ENCODE measurements at places on chromosomes 1 and 21.

DNA sequence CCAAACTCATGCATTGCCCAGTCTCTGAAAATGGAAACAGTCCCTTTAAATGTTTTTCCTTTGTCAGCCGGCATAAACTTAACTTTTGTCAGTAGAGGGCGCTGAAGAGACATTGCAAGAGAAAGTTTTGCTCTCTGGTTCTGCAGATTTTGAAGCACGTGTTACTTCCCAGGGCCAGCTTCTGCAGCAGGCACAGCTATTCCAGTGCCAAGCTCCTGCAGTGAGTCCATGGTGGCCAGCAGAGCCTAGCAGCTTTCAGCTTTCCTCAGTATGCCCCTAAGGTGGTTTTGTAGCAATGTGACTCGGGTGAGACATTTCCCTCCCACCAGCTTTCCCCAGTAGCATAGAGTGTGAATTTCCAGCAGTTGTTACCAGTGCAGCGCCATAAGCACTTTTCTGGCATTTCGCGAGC, 2.6 kb upstream of the IFI44L start:
- DNase-seq, result peak; percentile 39

GRCh38 chr1:89087241-89087640, 22.2 kb upstream of the GBP1 start:
- no peak for DNase-seq

- DNase-seq, result no peak
Observed at GRCh38 chr1:36872126-36872754, 162.1 kb downstream of the GRIK3 start.

- peak; percentile 26 for DNase-seq
Observed at GRCh38 chr1:225857256-225857655, 24.9 kb downstream of the TMEM63A start.

DNA sequence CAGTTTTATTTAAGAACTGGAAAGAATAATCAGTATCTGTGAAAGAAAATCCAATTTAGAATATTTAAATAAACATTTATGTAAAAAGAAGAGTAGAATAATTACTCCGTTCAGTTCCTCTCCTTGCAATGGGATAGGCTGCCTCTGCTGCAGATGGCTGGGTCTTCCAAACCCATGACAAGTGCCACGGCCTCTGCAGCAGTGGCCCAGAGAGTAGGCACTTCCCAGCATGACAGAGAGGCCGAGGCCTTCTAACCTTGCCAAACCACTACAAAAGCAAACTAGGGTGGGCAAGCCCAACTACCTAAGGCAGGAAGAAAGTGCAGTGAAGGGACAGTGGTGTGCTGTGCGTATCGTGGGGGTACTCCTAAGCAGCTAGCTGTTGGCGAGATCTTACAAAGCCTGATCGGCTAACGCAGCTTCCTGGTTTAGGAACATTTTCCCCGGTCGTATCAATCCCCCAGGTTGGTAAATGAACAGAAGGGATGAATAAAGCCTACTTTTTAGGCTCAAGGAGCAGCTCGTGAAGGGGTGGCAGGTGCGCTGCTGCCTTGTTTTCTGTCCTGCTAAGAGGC, 14.5 kb downstream of the ICMT start:
- no peak for DNase-seq

GRCh38 chr1:214319938-214320337, 39.0 kb downstream of the SMYD2 start:
- DNase-seq, result no peak

DNA sequence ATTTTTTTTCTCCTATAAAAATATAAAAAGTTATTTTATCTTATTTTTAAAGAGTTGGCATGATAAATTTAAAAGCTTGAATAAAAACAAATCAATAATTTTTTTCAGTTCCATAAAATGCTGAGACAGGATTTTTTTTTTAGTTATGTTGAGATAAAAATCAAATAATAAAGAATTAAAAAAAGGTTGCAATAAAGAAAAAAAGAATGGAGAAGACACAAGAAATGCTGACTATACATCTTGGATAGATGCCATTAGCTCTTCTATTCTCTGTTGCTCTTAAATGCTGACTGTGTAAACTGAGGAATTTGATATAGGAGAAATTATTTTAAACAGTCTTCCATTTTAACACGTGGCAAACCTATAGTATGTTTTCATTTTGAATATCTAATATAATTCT, 2298.5 kb downstream of the MRPL39 start:
- no peak for DNase-seq

DNA sequence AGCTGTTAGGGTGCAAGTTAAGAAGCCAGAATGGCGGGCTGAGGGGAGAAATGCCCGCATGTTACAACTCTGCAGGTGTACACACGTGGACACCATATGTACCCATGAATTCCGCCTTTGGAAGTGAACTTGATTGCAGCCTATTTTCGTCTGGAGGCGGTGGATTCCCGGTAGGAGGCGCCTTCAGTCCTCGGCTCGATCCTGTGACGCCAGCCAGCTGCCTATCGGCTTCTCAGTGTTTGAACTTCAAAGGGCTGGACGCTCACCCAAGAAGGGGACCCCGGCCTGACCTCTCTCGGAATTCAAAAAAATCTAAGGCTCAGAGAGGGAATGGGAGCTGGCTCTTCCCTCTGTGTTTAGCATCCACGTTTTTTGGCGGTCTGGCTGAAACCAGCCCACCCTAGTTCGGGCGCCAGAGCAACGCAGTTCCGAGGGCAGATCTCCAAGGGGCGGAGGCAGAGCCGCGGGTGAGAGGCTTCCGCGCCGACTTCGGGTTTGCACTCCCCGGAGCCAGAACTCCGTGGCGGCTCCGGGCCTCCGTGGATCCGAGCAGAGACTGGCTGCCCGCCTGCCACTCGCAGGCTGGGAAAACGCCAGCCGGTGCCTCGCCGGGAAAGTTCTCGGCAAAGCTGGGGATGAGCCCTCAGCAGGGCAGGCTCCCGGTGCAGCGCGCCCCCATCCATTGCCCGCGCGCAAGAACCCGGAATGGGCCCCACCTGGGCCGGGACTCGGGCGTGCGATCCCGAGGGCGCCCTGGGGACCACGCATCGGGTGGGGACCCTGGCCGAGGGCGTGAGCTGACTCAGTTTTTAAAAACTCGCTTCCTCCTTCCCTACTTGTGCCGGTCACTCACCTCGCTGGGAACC, 996 bp upstream of the TMEM51 start:
- DNase-seq, result peak; percentile 80

GRCh38 chr1:229058729-229059128, 212.2 kb upstream of the RAB4A start:
- DNase-seq, result no peak

DNA sequence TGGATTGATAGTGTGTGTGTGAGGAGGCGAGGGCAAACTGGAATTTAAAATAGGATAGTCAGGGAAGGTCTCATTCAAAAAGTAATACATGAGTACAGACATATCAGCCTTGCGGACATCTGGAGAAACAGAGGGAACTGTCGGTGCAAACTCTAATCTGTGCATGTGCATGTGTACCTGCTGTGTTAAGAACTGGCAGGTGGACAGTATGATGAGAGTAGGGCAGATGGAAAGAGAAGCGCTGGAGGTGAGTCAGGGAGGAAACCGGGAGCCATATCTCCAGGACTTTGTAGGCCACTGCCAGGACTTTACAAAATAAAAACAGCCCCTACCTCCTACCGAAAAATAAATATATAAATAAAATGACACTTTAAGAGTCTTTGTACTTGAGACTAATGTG, 31.3 kb upstream of the MYBPHL start:
- DNase-seq, result no peak

DNA sequence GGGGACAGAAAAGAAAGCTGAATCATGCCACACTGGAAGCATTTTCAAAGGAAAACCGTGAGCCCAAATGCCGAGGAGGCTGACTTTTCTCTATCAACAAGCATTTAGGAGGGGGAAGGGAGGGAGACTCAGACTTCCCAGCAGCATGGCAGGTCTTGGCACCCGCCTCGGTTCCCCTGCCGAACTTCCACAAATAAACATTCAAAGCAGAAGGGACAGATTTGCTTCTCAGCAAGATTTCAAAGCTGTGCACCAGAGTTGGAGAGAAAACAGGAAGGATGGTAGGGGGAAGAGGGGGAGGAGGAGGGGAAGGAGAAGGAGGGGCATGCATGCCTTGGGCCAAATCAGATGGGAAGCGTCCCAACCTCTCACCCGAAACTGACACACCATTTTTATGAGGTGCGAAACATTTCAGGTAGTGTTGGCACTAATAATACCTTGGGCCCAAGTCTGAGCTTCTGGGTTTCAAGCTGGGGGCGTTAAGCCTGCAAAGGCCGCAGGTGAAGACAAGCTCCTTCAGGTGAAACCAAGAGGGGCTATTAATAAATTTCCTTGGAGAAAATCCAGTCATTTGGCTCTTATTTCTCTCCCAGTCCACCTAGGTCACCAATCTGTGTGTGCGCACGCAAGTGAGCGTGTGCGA, 26.4 kb downstream of the ABCA4 start:
- no peak for DNase-seq

DNA sequence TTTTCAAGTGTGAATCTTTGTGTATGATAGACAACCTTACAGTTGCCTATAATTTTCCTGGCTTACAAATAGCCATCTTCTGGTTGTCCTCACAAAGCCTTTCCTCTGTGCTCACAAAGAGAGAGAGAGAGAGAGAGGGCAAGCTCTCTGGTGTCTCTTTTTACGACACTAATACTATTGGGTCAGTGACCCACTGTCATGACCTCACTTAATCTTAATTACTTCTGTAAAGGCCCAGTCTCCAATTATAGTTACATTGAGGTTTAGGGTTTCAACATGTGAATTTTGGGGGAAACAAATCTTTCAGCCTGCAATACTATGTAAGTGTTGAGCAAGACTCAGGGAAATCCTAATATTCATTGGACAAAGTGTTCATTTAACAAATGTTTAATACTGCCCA, 167.4 kb upstream of the COL11A1 start:
- DNase-seq, result no peak

DNA sequence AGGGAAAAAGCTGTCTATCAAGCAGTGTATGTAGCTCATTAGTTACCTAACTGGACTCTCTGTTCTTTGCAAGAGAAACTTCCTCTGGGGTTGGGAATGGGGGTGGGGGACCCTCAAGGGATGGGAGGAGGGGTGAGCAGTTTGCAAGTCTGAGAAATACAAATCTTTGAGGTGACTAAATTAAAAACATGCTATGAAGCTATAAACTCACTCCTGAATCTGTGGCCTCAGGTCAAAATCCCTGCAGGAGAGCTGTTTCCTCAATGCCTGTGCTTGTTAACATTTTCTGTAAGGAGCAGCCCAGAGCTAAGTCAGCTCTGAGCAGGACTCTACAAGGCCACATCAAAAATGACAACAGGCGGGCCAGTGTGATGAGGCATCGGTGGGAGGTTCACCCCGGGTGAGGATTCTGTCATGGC, 32.8 kb upstream of the PTPRC start:
- no peak for DNase-seq

- DNase-seq, result no peak
Observed at GRCh38 chr21:38268864-38269575, 12.2 kb downstream of the KCNJ15 start.

DNA sequence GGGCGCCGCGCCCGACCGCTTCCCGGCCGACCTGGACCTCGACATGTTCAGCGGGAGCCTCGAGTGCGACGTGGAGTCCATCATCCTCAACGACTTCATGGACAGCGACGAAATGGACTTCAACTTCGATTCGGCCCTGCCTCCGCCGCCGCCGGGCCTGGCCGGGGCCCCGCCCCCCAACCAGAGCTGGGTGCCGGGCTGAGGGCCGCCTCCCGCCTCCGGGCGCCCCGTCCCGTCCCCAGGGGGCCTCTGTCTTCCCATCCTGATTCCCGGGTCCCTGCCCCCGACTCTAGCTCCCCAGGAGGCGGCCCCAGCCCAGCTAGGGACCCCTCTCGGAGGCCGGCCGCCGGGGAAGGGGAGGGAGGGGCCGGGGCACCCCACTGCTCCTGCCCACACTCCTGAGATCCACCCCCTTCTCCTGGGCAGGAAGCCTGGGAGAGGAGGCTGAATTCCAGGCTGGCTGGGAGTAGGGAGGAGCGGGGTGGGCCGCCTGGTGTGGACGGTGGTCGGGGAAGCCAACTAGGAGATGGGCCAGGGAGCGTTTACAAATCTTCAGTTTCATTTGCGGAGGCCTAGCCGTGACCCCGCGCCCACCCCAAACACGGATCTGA, 21.4 kb downstream of the FOXO6 start:
- no peak for DNase-seq

DNA sequence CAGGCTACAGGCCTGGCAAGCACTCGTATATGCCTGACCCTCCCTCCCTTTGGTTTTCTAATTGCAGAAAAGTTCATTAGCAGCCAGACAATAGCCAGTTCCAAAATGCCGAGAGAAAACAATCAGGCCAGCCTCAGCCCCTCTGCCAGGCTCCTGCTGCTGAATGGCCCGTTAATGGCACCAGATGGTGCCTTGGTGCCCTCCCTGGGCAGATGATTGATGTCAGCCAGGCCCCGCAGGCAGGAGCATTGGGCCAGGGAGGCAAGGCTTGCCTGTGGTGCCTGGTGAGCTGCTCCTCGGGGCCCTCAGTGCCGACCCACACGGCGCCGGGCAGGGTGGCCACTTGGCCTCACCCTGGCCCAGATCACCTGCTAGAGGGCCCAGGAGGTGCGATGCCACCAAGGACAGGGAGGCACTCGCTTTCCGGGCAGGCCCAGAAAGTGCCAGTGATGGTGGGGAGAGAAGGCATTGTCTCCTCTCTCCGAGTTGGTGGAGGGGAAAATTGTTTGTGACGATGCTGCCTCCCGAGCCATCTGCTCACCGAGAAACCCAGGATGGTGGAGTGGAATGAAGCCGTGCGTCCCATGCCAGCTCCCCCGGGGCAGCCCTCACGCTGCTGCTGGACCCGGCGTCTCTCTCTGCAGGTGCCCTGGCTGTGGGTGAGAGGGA, 28.1 kb downstream of the QSOX1 start:
- no peak for DNase-seq

DNA sequence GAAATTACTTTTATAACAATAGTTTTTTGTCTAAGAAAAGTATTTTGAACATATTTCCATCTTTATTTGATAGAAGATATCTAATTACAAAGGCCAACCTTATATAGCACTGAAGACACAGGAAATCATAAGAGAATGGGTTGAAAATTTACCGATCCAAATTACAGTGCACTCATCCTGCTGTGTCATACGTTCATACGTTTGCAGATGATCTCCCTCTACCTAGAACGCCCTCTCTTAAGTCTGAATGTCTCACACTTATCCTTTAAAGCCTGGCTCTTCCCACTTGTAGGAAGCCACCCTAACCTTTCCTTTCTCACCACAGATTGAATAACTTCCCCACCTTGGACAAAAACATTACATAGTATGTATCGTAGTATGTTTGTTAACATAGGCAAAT, 9.3 kb downstream of the ASH1L start:
- no peak for DNase-seq

GRCh38 chr1:221327954-221328353, 413.9 kb downstream of the DUSP10 start:
- no peak for DNase-seq

GRCh38 chr1:178361847-178362246, 134.9 kb downstream of the CLEC20A start:
- DNase-seq, result no peak
